ENCODE measurements at places on chromosomes 2 and 18.

GRCh38 chr18:48819781-48820482, 130.8 kb downstream of the SMAD7 start:
- DNase-seq: no peak

DNA sequence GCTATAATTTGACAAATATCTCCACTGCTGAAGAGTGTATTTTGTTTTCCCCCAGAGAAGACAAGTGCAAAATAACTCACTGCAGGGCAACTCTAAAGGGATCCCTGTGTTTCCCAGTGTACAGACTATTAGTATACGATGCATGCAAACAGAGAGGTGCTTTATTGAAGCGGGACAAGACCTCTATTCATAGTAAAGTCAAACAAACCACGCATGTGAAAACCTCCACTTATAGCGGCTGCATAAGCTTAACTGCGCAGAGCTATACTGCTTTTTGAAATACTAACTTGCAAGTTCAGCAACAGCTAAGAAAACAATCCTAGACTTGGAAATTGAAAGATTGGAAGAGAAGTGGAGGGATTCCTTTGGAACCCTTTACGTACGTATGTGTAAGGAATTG, 15.6 kb downstream of the RNF144A start:
- no peak for DNase-seq

DNA sequence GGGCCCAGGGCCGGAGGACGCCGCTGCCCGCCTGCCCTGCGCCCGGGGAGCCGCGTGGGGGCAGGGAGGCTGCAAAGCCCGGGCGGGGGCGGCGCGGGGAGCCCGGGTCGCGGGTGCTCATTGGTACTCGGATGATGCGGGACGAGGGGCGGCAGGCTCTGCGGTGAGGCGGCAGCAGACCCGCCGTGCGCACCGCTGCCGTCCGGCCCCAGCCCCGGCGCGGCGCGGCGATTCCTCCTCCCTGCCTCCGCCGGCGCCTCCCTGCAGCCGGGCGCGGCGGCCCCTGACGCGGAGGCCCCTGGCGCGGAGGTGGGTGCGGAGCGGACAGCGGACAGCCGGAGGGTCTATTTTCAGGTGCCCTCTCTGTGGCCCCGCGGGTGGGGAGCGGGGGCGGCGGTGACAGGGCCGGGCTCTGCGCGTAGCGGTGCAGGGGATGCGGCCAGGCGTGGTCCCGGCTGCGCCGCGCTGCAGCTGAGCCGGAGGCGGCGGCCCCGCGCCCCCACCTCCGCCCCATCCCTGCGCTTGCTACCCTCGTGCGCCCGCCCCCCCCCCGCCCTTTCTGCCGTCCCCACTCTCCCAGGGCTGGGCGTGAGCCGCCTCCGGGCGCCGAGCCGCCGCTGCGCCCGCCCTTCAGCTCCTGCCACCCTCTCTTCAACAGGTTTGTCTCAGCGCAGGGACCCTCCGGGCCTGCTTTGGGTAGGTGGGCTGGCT, 640 bp downstream of the SPTBN1 start:
- peak; percentile 27 for DNase-seq

DNA sequence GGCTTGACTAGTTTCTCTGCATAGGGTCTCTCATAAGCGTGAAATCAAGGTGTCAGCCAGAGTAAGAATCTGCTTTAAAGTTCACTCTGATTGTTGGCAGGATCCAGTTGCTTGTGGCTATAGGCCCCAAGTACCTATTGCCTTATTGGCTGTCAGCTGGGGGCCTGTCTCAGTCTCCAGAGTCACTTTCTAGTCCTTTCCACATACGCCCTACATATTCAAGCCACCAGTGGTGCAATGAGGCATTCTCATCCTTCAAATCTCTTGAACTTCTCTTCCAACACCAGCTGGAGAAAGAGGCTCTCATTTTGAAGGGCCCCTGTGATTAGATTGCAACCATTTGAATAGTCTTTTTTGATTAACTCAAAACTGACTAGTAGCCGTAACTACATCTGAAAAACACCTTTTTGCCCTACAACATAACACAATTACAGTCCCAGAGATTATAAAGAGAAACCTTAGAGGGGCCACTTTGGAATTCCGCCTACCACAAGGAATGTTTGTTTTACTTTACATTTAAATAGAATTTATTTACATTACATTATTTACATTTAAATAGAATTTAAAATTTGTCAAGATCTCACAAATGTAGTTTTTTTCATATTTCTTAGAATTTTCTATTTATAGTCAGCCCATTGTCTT, 520.1 kb downstream of the DSC3 start:
- no peak for DNase-seq

DNA sequence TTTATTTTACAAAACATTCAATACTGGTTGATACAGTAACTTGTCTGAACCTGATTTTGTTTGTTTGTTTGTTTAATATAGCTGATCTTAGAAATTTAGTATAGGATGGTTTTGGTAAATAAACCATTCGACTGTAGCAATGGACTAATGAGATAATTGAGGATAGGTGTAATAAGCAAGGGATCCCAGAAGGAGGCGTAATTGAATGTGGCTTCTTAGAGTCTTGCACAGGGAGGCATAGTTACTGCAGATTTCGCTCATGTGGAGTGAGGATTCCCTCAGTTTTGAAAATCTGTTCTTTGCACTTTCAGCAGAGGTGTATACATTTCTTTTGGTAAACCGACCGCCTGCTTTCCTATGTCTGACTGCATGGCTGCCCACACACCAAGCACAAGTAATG, 709.6 kb downstream of the SOCS6 start:
- no peak for DNase-seq

GRCh38 chr2:85355073-85355410, 473 bp downstream of the ELMOD3 start:
- no peak for DNase-seq

GRCh38 chr2:132751836-132752235, 81.8 kb upstream of the LYPD1 start:
- no peak for DNase-seq

DNA sequence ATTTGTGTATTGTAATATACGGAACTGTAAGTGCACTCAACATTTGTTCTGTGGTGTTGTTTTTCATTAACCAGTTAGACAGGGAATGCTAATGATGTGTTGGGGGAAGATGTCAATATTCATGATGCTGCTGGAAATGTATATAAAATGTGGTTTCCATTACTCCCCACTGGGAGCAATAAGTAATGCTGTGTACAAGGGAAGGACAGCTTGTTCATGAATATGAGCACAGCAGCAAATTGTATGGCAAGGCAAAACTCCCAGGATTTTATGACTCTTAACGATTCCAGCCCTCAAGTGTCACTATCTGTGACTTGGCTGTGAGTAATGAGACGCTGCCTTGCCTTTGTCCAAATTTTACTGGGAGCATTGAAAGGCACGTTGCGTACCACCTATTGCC, 312.4 kb upstream of the DDX18 start:
- no peak for DNase-seq

DNA sequence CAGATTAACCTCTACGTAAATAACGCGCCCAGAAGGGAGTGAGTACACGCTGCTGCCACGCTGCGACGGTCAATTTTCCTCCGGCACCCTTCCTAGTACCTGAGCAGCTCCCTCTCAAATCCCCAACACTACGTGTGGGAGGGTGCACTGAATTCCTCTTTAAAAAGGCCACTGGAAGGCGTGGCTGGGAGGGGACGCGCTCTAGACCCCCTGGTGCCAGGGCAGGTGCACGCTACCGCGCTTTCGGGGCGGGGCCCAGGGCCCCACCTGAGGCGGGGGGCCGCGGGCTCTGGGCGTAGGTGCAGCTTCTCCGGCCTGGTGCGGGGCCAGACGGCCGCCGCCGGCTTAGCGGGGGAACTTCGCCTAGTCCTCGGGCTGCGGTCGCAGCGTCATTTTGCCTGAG, 668 bp upstream of the ANKRD12 start:
- DNase-seq: no peak

All from activated naive CD4-positive, alpha-beta T cell treated with anti-CD3 and anti-CD28 coated beads, Interleukin-2, amount 10 ng/mL, durations not matched to agents 7 days and 5 days (primary cell).